ENCODE measurements at places on chromosomes 1 and 21. TPM values are rescaled to one million over a fixed set of nuclear protein-coding genes. Genes with fewer than 3 reads are reported as not detected.

Gene LMX1A
- 0.72 TPM for total RNA-seq

Gene CSMD2
- 10.1 TPM for total RNA-seq

Gene C8B
- not detected for total RNA-seq

Gene KCNJ9
- total RNA-seq = not detected

Gene SLC44A3
- 5.1 TPM for total RNA-seq

Gene MYBPH
- total RNA-seq = not detected

Gene PTAFR
- 3.4 TPM for total RNA-seq

Gene LUZP1
- 13.0 TPM for total RNA-seq

Gene LRRC8C
- 7.7 TPM for total RNA-seq

Data from umbilical cord (tissue), 2 donors.